NCI-H1092 treated with DMSO at 0.1 percent for 48 hours (cell line): ENCODE measurements at places on chromosomes 12 and 14.

GRCh38 chr14:87483271-87484260, 509.4 kb downstream of the GALC start:
- DNase-seq, result no peak

DNA sequence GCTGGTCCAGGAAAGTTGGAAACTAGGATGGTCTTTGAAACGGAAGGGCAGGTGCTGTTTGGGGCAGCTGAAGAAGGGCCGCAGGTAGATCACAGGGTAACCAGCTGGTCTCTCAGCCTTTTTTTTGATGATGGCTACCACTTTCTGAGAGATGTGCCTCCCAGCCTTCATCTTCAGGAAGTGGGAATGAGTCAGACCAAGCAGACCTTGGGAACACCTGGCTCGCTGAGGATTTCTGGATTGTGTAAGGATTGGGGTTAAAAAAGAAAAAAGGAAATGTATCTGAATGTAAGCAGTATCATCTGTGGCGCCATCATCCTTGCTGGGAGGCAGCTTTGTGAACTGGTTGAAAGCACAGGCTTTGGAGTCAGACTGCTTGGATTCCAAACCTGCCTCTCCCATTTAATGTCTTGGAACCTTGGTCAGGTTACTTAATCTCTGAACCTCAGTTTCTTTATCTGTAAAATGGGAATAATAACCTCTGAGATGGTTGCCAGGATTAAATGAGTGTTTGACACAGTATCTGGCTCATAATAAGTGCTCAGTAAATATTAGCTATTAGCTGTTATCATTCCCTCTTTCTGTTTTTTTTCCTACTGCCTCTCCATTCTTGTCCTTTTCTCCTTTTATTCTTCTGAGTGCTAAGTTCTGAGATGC, 1.7 kb downstream of the PRPF40B start:
- DNase-seq, result no peak

GRCh38 chr12:94994312-94994711, 9.2 kb downstream of the NDUFA12 start:
- DNase-seq, result no peak

DNA sequence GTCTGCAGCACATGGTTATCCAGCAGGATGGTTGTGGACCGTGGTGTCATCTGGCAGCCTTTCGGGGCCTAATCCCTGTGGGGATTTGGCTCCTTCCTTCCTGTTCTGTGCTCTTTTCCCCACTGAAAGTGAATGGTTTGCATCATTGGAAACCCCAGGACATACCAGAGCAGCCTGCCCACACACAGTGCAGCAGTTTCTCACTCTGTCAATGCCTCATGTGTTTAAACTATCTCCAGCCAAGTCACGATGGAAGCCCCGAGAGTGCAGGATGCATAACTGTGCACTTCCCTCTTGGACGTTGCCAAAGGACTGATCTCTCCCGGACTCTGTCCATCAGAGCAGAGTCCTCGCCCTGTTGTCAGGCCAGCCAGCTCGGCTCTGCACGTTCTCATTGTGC, 29.0 kb upstream of the AMN start:
- no peak for DNase-seq

- DNase-seq, result no peak
Observed at GRCh38 chr14:29926228-29926627, 1.4 kb downstream of the PRKD1 start.

- DNase-seq, result no peak
Observed at GRCh38 chr12:75564398-75564797, 53.0 kb upstream of the KRR1 start.

- DNase-seq, result no peak
Observed at GRCh38 chr14:100436745-100437406, 113.7 kb downstream of the SLC25A47 start.

DNA sequence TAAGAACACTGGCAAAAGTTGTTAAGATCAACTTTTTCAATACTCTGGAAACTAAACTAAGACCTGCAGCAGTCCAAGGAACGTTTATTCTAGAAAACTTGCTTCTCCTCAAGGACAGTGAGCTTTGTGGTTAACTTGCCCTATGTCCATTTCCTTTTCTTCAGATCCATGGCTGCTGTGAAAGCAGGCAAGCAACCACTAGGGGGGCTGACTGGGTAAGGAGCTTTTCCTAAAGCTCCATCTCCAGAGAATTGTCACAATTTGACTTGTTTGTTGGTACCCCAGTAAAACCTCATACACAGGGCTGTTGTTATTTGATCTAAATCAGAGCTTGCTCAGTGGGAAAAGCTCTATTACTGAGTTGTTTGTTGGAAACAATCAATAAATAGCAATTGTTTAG, 10.1 kb upstream of the RPL10L start:
- no peak for DNase-seq

DNA sequence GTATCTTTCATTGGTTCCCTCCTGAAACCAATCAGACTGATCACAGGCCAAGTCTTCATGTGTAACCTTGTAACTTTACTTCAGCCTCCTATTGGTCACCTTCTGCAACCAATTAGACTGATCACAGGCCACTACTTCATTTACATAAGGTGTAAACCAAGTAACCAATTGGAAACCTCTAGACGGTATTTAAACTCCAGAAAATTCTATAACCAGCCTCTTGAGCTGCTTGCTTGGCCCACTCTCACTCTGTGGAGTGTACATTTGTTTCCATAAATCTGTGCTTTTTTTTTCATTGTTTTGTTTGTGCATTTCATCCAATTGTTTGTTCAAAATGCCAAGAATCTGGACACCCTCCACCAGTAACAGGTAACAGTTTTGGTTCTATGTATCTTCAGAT, 47.5 kb downstream of the EIF2S3B start:
- no peak for DNase-seq

- peak; percentile 27 for DNase-seq
Observed at GRCh38 chr14:92728759-92729364, 19.6 kb downstream of the LGMN start.

DNA sequence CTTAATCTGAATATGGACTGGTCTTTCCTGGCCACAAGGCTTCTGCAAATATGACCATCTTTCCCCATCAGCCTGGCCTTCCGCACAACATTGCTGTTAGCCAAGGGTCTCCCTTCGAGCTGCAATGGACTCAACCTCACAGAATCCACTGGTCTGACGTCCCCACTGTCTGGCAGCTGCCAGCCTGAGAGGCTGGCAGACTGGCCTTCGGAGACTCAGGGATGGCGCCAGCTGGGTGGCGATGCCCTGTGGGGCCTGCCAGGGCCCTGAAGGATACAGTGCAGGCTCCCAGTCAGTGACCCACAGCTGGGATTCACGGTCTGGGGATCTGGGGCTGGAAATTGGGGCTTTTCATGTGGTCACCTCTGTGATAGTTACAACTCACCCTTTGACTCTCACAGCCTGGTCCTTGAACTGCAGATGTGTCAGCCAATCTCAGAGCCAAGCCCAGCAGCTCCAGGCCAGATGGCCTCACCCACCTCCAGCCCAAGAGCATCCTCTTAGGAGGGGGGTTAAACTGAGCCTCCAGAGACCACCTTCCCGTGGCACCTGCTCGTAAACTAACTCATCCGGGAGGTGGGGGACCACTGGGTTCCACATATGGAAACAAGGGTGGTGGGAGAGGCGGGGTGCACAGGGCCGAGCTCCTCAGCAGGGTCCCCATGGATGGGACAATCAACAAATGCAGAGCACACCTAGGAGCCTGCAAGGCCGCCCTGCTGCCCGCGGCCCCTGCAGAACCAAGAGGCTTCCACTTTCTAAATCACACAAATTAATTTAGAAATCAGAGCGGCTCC, 21.1 kb upstream of the C14orf180 start:
- DNase-seq, result no peak
